ENCODE measurements at places on chromosomes 5 and 9.

DNA sequence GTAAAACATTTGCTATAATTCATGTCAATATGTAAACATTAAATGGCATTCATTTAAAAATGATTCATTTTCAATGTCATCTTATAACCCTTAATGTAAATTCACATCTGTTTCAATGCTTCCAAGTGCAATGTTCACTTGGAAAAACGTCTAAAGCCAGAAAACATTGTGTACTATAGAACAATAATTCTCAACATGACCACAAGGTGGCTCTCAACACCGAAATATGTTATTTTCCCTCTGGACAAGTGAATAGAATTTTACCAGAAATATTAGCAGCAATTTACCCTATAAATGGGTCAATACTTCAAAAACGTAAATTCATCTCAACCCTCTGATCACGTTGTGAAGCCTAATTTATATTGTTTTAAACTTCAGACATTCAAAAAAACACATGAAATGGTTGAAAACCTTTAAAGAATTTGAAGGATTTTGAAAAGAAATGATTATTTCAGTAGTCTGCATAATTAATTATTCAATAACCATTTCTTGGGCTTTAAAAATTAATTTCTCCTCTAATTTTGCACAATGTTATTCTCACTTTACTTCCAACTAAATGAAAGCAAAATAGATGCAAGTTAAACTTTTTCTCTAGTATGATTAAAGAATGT is 11.0 kb downstream of the CDH10 start:
- peak; percentile 22 for DNase-seq

GRCh38 chr9:114056527-114056926 is 21.6 kb downstream of the AMBP start:
- DNase-seq: no peak

DNA sequence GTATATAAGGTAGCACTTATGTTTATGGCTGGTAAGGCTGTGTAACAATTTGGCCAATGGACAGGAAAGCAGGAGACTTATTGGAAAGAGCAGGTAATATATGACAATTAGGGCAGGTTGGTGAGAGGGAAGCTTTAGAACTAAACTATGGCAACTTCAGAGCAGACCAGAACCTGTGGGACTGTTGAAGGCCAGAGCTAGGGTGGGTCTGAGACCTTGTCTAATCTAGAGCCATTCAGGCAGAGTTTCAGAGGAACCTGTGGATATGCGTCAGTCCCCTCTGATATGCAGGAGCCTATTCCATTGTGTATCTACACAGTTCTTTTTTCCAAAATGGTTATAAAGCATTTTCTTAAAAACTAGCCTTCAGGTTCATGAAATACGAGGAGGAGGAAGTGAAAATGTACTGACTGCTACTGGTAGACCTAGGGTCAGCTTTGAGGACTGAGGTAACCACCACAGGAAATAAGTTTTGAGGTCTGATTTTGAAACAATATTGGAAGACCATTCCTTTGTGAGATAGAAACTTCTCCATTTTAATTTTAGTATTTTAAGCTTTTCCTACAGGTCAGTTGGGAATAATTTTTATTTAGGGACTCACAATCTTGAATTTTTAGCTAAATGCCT is 37.6 kb downstream of the ELL2 start:
- no peak for DNase-seq

DNA sequence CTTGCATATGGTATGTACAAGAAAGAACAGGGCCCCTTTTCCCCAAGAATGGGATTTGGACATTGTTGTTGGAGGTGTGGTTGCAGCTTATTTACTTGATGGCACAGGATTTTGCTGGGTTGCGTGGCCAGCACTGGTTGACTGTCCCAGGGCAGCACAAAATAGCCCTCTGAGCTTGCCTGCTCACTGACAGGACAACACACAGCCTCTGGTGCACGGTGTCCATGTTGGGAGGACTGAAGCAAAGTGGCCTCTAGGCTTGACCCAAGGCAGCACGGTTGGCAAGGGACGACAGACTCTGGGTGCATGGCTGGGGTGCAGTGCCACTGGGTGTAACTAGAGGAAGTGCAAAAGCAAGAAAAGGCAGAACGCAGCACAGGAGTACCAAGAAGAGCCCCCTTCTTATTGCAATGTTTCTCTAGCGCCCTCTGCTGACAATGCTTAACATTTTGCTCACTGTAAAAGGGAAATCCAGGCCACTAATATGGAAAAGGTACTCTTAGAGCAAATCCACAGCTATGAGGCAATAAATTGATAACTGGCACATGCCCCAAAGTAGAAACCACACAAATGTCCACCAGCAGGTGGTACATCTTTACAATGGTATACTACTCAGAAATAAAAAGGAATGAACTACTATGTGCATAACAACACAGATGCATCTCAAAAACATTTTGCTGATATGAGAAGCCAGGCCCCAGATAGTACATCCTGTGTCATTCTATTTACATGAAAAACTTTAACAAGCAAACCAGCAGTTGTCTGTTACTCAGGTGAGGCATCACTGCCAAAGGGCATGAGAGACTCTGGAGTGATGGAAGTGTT is 47.4 kb upstream of the BARX1 start:
- DNase-seq: peak; percentile 33

DNA sequence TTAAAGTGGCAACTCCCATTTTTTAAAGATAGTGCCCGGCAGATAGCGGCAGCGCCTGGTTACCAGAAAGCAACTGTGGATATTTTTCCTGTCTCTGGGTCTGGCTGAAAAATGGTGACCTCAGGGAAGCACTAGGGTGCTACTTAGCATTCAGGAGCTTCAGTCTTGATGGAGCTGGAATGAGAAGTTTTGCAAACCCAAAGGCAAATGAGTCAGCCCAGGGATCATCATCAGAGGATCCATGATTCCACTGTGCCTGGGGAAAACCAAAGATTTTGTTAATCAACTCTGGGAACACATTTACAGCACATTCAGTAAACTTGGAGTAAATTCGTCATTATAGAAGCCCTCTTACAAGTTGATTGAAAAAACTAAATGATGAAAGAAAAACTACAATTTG is 26.7 kb downstream of the F2R start:
- DNase-seq: no peak

DNA sequence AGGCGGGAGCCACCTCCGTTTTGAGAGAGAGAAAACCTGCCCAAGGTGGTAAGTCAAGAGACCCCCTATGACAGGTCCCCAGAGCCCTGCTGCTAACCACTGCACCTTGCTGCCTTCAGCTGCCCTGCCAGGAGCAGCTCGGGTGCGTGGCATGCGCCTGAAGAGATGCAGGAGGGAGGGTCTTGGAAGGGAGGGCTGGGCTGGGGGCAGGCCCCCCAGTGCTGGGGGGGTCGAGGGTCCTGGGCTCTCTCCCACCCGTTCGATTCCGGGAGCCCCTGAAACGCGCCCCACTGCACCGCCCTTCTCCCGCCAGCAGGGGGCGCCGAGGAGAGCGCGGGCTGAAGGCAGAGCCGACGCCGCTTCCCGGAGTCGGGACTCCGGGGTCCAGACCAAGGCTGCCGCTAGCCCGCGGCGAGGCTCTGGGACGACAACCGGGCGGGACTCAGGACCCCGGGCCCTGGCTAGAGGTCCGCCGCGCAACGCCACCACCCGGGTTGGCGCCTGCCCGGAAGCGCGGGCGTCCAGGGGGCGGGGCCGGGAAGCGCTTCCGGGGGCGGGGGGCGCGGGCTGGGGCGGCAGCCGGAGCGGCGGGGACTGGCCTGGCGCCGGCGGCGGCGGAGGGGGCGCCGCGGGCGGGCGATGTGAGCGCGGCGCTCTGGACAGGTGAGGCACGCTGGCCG is at the start of gene ZBTB34:
Gene ZBTB34, plus strand, starts transcription at position 563 of the 680 bp plus-strand sequence. CDS start 18,761 bp downstream, outside the sequence.
- peak; percentile 65 for DNase-seq

DNA sequence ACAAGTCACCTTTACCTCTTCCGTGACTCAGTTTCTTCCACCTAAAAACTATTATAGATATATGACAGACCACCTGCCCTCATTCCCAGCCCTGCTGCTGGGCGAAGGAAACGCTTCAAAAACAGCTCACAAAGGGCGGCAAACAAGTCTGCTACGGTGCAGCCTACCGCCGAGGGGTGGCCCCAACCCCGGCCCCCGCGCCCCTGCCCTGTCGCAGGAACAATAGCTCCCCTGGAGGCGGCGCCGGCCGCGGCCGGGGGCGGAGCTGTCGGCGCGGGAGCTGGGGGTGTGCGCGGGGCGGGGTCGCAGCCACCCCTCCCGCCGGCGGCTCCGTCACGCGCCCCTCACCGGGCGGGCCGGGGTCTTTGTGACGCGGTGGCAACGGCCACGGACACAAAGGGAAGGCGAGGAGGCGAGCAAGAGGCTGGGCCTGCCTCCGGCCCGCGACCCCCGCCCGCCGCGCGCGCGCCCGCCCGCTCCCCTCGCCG is at the start of gene TMEFF1:
Gene TMEFF1, plus strand, starts transcription at position 362 of the 488 bp plus-strand sequence. CDS start 396 bp downstream, outside the sequence.
- peak; percentile 23 for DNase-seq

DNA sequence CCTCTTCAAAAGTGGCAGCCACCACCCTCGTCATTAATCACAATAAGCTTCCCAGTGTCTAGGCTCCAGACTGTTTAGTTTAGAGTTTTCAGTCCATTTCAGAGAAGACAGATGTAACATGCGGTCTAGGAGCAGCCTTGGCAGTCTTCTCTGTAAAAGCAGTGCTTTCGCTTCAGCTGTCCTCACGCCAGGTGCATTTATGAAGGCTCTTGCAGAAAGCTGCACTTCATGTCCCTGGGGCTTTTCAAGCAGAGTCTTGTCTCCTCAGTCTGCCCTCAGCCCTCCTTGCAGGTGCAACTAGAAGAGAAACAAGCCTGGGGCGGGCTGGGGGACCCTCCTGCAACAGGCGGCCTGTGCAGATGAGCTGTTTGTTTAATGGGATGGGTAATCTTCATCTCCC is 281.9 kb downstream of the DRD1 start:
- DNase-seq: no peak

GRCh38 chr5:36363744-36364143 is 62.0 kb upstream of the RANBP3L start:
- DNase-seq: no peak
